ENCODE measurements at places on chromosomes 5 and 9.
A peak's percentile ranks its signal among the peaks of the same experiment; 100 is the strongest.

- DNase-seq = no peak
These were observed 680.0 kb downstream of the TAF11L14 start for GRCh38 chr5:18314192-18314778.

GRCh38 chr5:89343666-89344065 lies 460.7 kb upstream of the MEF2C start:
- no peak for DNase-seq

DNA sequence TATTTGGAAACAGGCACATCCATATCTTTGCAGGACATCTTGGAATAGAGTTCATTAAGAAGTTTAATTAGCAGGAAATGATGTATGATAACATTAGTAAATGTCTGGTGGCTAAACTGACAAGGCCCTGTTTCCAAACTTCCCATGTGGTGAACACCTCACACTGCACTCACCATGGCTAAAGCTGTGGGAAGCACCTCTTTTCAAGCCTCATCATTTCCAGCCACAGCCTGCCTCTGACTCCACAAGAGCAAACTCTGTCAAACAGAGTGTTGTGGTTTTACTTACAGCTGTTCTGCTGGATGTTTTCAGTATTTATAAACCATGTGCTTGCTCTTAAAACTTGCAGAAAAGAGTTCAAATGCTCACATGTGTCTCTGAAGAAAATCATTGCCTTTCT lies 14.9 kb upstream of the NDUFB6 start:
- no peak for DNase-seq

GRCh38 chr5:96652769-96653454 lies 9.3 kb upstream of the CAST start:
- DNase-seq = no peak

DNA sequence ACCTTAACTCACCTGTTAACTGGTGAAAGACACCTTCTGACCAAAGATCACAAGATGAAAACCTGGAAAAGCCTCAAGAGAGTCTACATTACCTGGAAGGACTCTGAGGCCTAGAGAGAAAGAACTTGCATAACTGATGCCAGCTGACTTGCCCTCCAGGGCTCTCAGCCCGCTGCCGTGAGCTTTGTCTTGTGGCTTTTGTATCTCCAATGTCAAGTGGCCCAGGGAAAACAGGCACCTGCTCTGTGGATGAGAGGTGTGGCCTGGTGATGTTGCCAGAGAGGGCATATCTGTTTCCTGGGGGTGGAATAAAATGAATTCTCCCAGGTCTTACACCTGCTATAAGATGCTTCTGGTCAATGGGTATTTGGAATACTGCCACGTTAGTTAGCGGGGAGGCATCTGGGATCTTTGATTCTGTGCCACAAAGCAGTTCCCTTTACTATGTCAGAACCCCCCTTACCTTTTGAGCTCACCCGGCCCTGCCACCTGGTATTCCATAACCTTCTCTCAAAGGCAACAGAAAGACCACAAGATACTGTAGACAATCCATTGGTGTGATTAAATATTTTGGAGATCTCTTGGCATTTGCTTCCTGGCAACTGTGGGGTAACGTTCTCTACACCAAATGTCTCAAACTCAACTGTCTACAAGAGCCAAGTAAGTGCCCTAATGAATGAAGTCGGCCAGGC lies 54.9 kb upstream of the N4BP3 start:
- DNase-seq = no peak

DNA sequence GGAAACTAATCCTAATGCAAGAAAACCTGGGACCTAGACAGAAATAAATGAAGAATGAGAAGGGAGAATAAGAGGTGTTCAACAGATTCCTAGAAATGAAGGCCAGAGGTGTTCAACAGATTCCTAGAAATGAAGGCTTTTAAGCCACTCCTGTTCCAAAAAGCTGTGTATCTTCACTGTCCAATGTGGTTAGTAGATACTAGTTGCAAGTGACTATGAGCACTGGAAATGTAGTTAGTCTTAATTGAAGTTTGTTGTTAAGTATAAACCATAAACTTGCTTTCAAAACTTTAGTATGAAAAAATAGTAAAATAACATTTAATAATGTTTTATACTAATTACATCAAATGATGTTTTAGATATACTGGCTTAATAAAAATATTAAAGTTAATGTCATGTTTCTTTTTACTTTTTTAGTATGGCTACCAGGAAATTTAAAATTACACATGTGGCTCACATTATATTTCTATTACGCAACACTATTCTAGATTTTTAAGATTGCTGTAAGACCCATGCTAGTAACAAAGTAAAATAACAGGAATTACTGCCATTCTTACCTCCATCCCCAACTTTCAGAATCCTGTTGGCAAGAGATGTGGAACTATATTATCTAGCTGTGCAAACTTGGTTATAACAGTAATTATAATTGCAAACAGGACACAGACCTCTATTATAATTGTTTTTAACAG lies 57.5 kb downstream of the RICTOR start:
- DNase-seq = no peak

- DNase-seq = no peak
These were observed 48.3 kb downstream of the PRRC1 start for GRCh38 chr5:127565586-127566270.

DNA sequence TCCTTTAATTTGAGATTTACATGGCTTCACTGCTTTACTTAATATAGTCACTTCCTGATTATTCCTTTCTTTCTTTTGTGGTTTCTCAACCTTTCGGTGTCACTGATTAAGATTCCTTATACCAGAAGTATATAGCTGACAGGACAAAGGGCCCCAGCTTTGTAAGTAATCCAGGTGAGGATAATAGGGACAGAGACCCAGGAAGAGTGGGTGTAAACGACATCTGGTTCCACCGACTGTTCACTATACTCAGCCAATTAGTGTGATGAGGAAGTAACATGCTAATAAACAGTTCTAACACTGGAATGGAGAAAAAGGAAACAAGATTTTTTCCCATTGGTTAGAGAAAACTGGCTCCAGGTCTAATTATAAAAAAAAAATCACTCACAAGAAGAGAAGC lies 286.3 kb upstream of the EFNA5 start:
- DNase-seq = no peak

GRCh38 chr5:150651382-150651781 lies 9.7 kb upstream of the MYOZ3 start:
- no peak for DNase-seq

DNA sequence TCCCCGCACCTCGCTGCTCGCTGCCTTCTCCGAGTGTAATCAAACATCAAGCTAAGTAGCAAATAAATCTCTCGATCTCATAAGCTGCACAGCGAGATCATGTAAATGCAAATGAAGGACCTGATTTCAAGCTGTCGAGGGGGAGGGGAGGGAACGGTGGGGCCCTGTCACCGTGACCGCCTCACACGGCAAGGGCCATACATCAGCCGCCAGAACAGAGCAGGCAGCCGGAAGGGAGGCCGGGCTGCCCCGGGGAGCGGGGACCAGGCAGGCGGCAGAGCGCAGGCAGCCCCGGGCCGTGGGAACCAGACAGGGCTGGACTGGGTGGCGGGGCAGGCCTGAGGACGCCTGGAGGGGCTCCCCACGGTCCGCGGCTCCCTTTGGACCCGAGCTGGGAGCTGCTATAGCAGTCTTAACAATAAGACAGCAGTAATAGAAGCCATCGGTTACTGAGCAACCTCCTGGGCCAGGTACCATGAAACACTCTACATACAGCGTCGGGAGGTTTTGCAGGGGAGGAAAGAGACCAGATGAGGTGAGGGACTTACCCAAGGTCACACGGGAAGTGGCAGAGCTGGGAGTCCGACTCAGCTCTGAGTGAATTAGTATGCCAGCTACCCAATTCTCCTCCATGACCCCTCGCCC lies 76.8 kb downstream of the CFAP77 start:
- DNase-seq = no peak

DNA sequence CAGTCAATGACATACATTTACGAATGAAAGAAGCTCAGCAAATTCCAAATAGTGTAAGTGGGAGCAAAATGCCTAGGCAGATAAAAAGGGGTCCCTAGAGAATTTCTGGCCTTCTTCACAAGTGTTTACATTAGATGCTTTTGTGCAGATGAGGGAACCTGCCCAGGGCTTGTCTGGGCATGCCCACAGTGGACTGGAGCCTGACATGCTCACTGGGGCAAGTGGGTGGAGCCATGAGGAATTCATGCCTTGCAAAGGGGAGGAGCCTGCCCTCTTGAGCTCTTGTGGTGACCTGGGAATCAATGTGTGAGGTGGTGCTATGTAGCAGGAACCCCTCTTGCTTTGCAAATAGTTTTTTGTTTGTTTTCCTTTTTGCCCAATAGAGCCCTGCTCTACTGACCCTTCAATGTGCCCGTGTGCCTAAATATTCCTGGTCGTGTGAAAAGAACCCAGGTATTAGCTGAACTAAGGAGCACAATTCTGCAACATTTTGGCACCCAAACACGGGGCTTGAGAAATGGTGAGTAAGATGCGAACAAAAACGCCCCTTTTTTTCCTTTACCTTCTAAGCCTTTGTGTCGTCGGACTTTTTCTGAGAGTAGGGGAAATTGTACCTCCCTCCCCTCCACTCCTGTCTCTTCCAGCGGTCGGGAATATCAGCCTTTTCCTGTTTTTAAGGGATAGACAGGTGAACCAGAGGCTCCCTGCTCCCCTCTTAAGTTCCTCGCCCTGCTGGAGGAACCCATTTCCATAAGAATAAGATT lies 433.8 kb upstream of the CDH9 start:
- DNase-seq = peak; percentile 85

- DNase-seq = no peak
These were observed 49.6 kb upstream of the TNFSF15 start for GRCh38 chr9:114855488-114855887.

DNA sequence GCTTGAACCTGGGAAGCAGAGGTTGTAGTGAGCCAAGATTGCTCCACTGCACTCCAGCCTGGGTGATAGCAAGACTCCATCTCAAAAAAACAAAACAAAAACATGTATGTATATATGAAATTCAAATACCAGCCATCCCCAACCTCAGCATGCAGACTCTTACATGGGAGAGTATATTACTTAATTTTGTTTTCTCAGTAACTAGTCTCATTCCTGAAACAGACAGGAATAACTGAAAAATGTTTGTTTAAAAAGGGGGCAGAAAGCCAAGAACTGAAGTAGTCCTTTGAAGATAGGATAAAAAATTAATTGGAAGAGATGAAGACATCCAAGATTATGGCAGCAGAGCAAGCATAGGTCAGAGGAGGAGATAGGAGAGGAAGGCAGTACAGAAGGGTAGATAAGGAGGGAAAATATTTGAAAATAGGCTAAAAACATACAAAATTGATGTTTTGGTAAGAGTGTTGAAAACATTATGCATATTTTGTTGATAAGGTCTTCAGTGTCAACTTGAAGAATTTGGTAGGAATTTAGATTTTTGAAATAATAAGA lies 309.9 kb downstream of the MAT2B start:
- no peak for DNase-seq

DNA sequence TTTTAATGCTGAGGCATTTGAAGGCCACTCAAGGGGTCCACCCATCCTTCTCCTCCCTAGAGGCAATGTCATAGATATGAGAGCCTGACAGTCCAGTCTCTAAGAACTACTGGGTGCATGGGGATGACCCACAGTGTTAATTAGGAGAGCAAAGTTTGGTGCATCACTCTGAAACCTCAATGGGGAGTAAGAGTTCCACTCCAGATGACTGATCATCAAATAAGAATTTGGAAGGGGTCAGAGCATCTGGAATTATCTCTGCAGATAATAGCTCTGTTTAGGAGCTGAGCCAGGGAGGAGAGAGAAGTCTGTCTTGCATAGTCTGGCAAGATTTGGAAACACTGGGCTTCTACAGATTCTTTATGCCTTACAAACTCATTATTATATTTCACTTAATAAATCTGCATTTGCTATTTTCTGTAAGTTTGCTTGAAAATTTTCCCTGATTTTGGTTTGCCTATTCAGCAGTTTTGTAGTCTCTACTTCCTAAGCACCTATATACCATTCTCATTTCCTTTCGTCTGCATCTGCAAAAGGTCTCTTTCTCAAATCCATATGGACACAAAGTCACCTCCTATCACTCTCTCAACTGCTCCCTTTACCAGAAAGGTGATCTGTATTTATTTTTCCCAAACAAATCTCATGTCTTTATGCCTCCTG lies 27.7 kb downstream of the FGF10 start:
- no peak for DNase-seq

- no peak for DNase-seq
These were observed 1.2 kb upstream of the NIPAL4 start for GRCh38 chr5:157458835-157459234.

- no peak for DNase-seq
These were observed 10.8 kb downstream of the TCF7 start for GRCh38 chr5:134125039-134126015.

- no peak for DNase-seq
These were observed 729 bp upstream of the TMEM38B start for GRCh38 chr9:105693435-105694189.

- no peak for DNase-seq
These were observed 77.6 kb downstream of the PRLR start for GRCh38 chr5:35152733-35153132.

GRCh38 chr9:76926846-76927245 lies 20.9 kb upstream of the PRUNE2 start:
- DNase-seq = no peak

GRCh38 chr5:154370813-154371212 lies 75.0 kb upstream of the SAP30L start:
- no peak for DNase-seq

DNA sequence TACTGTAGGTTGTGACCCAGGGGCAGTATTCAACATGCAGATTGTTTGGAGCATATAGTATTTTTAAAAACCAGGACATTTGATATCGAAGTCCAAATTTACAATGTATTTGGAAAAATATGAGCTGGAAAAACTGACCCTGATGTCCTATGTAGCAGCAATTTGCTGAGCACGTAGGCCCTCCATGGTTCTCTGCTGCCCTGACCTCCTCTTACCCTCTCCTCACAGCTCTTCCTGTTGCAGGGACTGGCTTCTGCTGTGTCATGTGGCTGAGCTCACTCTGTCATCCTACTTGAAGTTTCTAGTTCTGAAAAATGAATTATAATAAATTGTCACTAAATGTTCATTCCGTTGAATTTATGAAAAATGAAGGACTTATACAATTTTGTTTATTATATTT lies 4.1 kb upstream of the ASPN start:
- no peak for DNase-seq
